Foreskin fibroblast (primary cell): ENCODE measurements at places on chromosomes 7 and 10.

DNA sequence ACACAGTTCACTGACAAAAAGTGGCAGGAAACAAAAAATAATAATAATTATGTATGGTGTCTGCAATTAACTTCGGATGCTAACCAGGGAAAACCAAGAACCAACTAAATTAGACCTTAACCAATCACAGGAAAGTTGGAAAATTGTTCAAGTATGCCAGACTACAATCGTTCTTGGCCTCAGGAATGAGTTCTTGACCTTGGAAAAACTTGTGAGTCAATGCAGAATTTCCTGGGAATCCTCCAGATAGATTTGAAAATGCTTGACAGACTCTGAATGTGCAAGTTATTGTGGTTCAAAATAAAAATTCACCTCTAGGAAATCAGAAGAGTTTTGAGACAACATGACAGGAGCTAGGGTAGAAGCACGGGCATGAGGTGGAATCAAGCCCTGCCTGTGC lies 171.5 kb downstream of the C7orf25 start:
- no peak for DNase-seq

- no peak for DNase-seq
Observed at GRCh38 chr10:36608251-36608650, 517.1 kb upstream of the ANKRD30A start.

- DNase-seq, result no peak
Observed at GRCh38 chr10:96758423-96758822, 38.1 kb upstream of the PIK3AP1 start.

- DNase-seq, result no peak
Observed at GRCh38 chr10:122696687-122697086, 3.0 kb downstream of the C10orf120 start.

DNA sequence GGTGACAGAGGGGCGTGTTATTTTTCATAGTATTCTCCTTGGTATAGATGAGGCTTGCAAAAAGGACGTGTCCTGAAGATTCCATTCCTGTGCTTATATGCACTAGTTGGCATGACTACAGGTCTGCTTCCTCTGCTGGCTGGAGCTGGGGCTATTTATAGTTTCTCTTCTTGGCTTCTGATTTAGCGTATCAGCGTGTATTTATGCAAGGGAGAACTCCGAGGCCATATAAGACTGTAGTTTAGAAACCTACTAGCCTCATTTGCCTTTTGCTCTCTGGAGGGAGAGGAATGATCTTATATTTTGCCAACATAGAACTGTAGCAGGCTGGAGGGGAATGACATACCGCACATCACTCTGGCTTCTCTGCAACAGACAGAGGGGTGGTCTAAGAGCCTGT lies 39.7 kb downstream of the CACNB2 start:
- DNase-seq, result peak; percentile 78

DNA sequence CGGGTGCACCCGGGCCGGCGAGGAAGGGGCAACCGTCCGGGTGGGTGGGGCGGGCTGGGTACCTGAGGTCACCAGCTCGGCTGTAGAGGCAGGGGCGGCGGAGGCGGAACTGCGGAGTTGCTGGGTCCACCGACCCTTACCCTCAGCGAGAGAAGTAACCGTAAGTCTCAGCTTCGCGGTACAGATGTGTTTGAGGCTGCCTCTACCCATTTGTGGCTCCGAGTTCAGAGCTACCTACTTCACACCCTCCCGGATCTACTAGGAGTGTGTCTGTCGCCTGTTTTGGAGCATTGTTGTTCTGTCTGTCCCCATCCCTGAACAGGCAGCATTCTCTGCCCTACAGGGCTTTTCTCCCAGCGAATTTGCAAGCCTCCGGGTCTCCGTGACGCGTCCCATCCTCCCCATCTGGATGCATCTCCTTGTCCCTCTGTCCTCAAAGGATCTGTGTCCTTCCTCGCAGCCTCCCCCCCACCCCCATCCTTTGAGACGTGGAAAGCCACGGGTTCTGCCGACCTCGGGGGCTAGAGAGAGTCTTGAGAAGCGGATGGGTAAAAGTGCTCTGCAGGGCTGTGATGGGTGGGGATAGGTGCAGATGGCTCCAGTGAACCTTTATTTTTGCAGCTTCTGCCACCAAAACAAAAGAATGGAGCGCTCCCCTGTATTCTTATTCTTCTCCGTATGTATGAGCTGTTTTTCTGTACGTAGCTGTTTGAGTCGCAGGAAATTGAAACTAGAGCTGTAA lies 757 bp downstream of the ANKIB1 start:
- DNase-seq, result peak; percentile 47

DNA sequence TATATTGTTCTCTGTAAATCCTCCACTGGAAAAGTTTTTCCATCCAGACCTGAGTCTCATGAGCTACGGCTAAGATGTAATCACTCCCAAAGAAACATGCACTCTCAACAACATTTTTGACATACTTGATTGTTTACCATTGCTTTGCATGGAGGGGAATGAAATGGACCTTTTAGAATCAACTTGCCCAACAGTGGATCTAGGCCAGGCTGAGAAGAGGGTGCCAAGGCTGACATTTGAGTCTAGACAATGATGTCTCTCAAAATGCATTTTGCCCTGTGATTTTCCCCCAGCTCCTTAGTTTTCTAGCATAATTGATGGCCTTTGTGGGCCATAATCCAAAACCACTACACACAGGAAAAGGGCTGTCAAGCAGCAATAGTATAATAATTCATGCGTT lies 297.9 kb upstream of the KLF6 start:
- DNase-seq, result no peak

- no peak for DNase-seq
Observed at GRCh38 chr10:80281292-80281691, 8.2 kb downstream of the MAT1A start.

DNA sequence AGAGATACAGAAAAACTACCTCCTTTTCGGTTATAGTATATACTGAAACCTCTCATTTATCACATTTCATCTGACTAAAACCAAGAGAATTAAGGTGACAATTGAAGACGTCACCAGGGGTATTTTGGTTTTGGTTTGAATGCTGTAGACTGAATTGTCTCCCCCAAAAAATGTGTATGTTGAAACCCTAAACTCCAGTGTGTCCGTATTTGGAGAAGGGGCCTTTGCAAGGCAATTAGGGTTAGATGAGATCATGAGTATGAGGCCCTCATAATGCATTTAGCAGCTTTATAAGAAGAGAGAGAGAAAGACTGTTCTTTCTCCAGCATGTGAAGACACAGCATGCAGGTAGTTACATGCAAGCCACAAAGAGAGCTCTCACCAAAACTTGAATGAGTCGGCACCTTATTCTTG lies 59.5 kb downstream of the CACNA2D1 start:
- no peak for DNase-seq

DNA sequence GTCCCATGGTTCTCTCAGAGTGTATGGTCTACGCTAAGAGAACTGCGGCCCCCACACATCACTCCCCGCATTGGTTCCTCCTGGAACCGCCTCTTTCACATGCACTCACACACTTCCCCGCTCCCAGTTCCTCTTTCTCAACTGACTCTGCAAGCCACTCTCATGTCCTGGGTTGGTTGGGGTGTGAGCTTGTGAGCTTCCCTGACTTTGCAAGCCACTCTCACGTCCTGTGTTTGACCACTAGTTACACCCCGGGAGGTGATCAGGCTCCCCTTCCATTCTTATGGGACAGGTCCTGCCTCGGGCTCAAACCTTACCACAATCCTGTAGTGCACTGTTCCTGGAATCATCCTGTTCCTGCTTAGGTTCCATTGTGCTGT lies 105.0 kb downstream of the TRIM24 start:
- no peak for DNase-seq

DNA sequence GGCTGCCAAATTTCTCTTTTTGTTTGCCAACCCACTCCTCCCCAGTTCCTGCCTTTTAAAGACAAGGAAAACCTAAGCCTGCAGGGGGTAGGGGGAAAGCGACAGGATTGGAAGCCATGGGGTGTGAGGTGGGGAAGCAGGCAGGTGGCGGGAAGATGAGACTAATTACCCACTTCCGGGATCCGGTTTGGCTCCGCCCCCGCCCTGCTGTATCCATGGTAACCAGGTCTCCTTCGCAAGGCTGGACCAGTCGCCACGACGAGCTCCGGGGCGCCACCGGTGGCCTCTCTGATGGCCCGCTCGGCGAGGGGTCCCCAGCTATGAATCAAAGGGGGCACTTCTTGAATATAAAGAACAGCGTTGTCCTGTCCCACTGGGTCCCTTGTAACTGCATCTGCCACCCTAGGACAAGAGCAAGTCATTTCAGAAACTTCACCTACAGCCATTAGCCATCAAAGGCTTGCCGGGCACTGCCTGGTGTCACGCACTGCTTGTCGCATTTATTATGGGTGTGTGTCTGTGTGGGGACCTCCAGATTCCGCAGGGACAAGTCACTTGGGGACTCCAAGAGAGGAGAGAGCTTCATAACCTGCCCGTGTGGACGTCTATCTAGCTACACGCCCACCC lies 55.4 kb upstream of the LMTK2 start:
- no peak for DNase-seq

GRCh38 chr7:2864999-2865670 lies 21.0 kb upstream of the GNA12 start:
- DNase-seq, result peak; percentile 57

- DNase-seq, result peak; percentile 49
Observed at GRCh38 chr10:3623746-3624145, 161.3 kb downstream of the KLF6 start.

DNA sequence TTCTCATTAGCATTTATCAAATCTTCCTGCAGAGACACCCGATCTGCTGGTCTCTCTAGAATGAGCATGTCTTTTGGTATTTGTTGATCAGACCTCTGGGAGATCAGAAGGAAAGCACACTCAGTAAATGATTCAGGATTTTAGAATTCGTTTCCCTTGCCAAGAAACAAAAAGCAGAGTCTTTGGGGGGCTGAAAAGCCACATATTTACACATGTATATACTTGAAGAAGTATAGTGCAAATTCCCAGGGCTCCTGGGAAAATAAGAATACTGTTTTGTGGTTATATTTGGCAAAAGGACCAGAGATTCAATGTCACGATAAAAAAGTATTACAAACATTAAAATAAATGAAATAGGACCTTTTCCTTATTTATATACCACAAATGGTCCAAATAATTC lies 100.2 kb downstream of the AGMO start:
- peak; percentile 87 for DNase-seq

GRCh38 chr10:112584276-112584675 lies 137.3 kb downstream of the VTI1A start:
- no peak for DNase-seq

DNA sequence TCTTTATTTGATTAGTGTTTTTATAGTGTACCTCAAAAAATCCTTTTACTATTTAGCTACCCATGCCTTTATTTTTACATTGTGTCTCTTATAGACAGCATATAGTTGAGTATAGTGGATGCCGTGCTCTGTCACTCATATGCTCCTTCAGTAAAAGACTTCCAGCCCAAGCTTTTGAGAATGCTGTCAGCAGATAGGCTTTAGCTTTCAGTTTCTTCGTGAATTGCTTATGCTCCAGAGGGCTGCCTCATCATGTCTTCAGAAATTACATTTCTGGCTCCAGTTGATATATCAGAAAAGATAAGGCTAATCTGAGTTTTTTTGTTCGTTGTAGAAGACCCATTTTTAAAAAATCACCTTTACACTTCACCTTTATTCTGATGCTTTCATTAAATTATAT lies 332.0 kb downstream of the NXPH1 start:
- no peak for DNase-seq

GRCh38 chr10:78269060-78269459 lies 235.4 kb downstream of the RPS24 start:
- no peak for DNase-seq

DNA sequence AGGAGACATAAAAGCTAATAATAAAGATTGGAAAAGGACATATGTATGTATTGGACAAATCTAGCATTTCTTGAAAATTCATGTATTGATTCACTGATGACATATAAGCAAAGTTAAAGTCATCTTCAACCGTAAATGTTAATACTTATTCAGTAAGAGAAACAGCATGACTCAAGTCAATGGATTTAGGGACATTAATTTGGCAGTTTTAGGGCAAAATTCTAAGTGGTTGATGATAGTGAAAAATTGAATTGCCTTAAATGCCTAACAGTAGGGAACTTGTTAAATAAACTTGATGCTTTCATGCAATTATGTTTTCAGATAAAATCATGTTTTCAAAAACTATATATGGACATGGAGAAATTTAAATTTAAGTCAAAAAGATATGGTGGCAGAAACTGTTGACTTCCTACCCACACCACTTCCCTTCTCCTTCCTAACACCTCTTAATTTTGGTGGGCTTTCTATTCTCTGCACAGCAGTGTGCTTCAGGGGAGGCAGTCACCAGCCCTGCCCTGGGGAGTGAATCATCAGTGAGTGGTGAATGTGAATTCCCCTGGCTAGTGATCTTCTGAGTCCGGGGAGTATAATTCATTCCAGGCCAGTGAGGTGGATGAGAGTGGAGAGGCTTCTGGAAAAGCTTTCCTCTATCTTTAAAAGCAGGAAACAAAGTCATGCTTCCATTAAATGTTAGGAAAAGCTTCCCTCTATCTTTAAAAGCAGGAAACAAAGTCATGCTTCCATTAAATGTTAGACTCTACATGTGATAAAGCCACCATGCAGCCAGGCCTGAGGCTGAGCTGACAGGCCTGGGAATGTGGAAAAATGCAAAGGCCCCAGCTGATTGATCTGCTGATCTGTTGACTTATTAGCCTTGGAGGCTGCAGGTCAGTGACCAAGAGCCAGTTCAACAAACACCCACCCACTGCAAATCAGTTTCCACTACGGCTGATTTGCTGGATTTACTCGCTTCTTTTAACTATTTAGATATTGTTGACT lies 25.2 kb upstream of the ITGB1 start:
- peak; percentile 95 for DNase-seq

- DNase-seq, result no peak
Observed at GRCh38 chr7:158975526-158976467, 119.4 kb downstream of the DYNC2I1 start.

- no peak for DNase-seq
Observed at GRCh38 chr7:5143106-5143505, 46.9 kb upstream of the WIPI2 start.

DNA sequence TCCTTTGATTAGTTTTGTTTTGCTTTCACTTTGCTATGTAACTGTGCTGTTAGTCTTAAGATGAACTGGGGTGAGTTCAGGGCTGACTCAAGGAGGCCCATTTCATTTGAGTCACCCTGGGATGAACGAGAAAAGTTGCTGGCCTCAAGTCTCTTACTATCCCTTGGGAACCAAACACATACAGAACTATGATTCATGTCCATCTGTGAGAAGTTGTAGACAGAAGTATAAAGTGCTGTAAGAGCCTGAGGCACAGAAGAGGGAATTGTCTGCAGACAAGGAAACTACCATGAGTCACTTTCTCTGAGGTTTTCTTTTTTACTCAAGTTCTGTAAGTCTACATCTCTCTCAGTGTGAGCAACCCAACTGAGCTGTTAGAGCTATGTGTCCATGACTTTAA lies 179.8 kb upstream of the CSTF2T start:
- DNase-seq, result peak; percentile 97

DNA sequence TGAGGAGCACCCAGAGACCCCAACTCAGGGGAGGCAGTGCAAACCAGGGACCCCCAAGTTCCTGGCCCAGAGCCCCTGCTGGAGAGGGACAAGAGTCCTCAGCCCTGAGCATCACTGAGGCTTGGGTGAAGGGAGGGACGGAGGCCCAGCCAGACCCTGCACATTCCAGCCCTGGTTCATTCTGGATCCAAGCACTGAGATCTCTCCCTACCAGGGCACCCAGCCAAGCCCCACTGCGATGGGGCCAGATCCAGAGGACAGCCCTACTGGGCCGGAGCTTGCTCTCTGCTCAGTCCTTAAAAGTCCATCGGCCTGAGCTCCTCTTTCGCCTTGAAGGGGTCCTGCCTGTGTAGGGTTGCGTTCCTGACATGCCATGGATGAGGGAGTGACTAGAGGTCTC lies 40.5 kb upstream of the RABGEF1 start:
- no peak for DNase-seq
